Activated CD8-positive, alpha-beta memory T cell treated with anti-CD3 and anti-CD28 coated beads for 1 hour (primary cell): ENCODE measurements at places on chromosomes 12 and 14.

DNA sequence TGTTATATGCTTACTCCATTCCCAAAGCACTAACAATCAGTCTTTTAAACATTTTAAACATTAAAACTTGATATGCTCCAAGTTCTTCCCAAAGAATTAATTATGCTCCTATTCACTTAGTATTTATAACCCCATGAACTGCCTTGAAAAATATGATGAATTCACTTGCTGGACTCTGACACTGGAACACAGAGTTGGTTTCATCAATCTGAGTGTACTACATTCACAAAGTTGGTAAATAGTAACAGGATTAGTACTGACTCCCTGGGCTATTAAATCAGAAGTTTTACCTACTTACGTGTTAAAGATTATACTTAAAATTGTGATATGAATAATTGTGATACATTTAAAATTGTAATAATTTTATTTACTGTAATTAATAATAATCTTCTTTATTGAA, 17.3 kb upstream of the MYF6 start:
- DNase-seq: no peak

DNA sequence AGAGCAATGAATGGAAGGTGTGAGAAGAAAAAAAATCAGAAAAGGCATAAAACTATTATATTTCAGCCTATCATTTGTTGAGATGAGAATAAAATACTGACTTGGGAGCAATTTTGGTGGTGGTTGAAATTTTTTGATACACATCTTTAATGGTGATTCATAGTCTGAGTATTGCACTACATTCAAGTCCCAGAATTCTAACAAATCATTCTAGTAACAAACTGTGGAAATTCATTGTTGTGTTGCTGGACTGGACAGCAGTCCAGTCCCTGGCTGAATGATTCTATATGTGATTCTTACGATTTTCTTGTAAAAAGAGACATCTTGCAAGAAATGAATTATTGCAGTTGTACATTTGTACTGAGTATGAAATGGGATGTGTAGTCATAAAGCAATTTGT, 268.6 kb downstream of the TRHDE start:
- no peak for DNase-seq

- DNase-seq: no peak
Observed at GRCh38 chr14:35390577-35391387, 13.8 kb downstream of the NFKBIA start.

DNA sequence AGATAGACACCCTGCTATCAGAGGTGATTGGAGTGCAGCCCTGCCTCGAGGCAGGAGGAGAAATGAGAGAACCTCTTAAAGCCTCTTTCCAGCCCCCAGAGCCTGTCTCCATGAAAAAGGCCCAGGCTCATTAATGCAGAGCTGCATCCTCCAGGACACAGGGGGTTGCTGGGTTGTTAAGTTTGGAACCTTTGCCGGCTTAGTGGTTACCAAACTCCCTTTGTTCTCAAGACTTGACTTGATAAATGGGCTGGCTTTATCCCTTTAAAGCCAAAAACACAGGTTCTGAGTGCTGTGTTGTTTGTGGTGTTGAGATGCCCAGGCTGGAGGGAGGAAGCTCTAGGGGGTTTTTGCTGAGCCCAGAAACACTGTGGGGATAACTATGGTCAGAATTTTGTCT, 71.0 kb downstream of the DAD1 start:
- DNase-seq: no peak

GRCh38 chr14:103716091-103716801, 636 bp downstream of the ZFYVE21 start:
- no peak for DNase-seq

GRCh38 chr12:27324530-27324929, 8.1 kb upstream of the BMAL2 start:
- DNase-seq: no peak

DNA sequence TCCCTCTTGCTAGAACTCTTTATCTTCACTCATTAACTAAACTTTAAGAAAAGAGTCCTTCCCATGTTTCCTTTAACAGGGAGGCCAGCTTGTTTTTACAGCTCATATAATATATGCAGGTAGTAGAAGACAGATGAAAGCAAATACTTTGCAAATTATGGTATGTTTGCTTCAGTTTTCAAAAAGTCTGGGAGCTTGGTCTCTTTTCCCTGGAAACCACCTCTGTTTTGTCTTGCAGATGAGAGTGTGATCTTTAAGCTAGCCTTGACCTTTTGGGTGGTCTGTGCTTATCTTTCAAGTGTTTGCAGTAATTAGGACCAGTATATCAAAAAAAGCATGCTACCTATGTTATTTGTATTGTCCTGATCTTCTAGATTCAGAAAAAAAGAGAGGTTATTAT, 62.7 kb downstream of the ERC1 start:
- no peak for DNase-seq

- no peak for DNase-seq
Observed at GRCh38 chr12:62720661-62721330, 214.2 kb downstream of the PPM1H start.

- no peak for DNase-seq
Observed at GRCh38 chr14:54354096-54354495, 42.7 kb upstream of the CDKN3 start.

DNA sequence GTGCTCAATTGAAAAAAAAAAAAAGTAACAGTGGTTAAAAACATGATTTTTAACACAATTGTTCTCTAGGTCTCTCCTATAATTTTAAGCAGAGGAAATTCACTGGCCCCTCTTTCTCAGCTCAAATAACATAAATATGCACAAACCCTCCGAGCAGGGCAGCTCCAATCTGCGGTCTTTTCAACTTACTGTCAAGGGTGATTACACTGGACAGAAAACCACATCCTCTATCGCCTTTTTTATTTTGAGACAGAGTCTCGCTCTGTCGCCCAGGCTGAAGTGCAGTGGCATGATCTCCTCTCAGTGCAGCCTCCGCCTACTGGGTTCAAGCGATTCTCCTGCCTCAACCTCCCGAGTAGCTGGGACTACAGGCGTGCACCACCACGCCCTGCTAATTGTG, 16.5 kb upstream of the GABARAPL1 start:
- no peak for DNase-seq

DNA sequence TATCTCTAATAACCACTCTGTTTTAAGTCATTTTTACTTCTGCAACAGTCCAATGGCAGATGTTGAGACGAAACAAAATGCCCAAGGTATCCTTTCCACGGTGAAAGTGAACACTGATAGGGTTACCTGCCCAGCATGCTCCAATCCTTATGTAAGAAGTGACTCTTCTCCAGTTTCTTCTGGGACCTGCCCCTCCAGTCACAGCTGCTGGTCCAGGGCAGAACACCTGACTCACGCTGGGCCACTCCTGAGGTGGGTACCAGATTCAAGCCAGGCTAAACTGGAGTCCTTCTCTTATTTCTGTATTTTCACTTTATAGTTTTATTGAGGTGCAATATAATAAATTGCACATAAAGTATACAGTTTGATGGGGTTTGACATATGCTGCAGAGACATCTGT, 16.7 kb downstream of the NT5DC3 start:
- DNase-seq: no peak

DNA sequence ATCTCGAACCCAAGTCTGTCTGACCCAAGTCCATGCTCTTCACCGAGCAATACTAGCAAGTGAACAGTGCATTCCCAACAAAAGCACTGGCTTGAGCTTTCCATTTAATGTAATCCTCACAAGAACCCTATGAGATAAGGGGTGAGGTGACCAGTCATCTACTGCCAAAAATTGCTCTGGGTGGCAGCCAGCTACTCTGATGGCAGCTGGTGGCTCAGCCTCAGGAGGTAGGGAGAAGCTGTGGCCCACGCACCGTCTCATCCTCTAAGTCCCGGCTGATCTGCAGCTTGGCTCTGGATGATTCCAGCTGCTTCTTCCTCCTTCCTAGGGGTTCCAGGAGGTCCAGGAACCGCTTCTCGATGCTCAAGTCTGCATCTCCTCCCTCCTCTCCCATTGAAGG, 75.2 kb downstream of the PLEKHG3 start:
- no peak for DNase-seq

- DNase-seq: no peak
Observed at GRCh38 chr12:128259556-128260070, 7.4 kb upstream of the TMEM132C start.

DNA sequence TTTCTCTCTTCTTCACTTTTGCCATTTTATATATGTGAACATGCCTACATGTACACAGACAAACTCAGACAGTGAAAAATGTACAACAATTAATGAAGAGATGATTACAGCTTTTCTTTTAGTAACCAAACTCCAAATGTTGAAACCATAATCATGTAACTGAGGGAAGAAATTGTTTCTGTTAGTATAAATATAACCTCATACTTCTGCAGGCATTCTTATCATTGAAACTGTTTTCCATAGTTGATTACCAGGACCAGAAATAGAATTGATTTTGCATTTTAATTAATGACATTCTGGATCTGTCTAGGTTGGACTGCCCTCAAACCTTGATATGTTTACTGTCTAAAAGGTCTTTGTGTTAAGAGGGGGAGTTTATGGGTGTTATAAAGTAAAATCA, 3.2 kb downstream of the ANO4 start:
- DNase-seq: no peak

- DNase-seq: no peak
Observed at GRCh38 chr14:100589760-100590469, 2.7 kb upstream of the BEGAIN start.

DNA sequence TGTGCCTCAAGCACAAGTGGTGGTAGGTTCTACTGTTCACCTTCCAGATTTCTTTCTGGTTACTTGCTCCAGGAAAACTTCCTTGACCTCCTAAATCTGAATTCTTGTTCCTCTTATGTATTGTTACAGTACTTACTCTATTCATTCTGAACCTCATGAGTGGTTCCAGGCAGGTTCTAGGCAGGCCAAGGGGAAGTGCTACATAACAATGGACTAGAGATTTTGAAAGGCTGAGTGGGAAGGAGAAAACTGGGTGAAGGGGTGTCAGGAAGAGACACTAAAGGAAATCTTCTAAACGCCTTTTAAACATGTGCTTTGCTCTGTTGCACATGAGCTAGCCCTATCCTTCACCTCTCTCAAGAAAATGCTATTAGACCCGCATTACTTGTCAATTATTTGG, 1.6 kb downstream of the YARS2 start:
- DNase-seq: no peak

GRCh38 chr12:3565985-3566384, 75.0 kb downstream of the PRMT8 start:
- DNase-seq: no peak

- DNase-seq: no peak
Observed at GRCh38 chr12:104172570-104172947, 34.5 kb upstream of the NFYB start.

DNA sequence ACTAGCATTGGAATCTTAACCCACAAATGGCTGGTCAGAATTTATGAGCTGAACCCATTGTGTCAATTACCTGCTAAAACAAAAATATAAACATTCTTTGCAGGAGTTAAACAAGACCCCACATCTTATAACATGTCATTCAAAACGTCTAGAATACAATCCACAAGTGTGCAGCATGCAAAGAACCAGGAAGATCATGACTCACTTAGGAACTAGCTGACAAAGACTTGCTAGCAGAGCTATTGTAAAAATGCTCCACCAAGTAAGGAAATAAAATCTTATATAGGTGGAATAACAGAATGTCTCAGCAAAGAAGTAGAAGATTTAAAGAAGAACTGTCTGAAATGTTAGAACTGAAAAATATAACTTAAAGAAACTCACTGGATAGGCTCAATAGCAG, 26.5 kb upstream of the POC1B start:
- no peak for DNase-seq

GRCh38 chr14:63290741-63291430, 27.8 kb downstream of the GPHB5 start:
- DNase-seq: no peak

DNA sequence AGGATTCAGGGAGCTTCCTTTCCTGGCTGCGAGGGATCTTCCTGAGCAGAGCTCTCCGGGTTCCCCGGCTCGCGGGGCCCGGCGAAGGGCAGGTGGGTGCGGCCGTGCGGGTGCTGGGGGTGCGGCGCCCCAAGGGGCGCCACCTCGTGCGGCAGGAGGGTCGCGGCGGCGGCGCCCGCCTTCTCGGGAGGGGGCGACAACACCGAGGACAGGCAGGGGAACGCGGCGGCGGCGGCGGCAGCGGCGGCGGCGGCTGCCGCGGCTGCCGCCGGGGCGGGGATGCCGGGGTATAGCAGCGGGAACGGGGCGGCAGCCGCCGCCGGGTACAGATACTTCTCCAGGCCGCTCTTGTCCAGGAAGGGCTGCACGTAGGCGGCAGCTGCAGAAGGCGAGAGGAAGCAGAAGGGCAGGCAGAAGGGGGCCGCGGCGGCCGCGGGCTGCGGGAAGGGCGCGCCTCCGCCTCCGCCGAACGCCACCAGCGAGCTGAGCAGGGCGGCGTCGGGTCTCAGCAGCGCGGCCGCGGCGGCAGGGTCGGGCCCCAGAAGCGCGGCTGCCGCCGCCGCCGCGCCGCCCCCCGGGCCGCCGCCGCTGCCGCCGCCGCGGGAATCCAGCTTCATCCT, 2.7 kb downstream of the BHLHE41 start:
- DNase-seq: no peak

DNA sequence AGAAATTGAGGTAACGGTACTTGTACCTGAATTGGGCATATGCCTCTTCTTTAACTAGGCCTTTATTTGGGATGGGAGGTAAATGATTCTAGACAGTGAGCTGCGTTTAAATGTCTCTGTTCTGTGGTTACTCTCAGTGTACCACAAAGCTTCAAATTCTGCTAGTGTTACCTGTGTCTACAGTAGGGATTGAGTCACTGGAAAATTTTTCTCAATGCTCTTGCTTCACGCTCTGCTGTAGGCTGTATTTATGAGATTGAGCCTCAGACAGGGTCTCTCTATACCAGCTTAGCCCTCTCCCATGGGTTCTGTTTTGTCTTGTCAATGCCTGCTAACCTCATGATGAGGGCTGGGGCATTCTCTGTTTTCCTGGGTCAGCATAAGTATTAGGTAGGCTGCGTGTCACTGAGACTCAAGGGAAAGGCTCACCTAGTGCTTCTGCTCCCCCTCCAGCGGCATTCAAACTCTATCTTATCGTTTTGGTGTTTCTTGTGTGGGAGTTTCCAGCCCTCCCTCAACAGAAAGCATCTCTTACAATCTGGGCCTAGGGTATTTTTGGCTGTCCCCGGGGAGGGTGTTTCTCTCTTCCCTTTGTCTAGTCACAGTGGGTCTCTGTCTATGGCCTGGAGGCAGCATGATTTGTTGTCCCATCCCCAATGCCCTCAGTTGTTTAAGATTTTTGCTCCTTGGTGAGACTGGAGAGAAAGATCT, 285.8 kb downstream of the ADGRD1 start:
- no peak for DNase-seq

GRCh38 chr12:120235369-120236323, 29.9 kb downstream of the PXN start:
- no peak for DNase-seq

DNA sequence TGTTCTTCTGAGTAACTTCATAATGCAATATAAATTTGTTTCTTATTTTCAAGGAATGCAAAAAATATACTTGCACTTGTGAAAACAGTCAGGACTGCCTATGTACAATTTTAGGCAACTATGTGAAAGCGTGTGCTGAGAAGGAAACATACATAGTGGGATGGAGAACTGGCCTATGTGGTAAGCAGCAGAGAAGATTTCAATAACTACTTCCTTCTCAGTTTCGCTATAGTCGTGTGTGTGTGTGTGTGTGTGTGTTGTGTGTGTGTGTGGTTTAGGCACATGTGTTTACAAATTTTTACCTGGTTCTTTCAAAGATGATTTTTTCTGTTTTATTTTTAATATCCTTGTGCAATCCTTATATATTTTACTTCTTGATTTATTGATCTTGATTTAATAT, 211.8 kb downstream of the LRRK2 start:
- DNase-seq: no peak

- no peak for DNase-seq
Observed at GRCh38 chr12:63196168-63196567, 45.2 kb upstream of the AVPR1A start.
